ENCODE measurements at places on chromosomes 4 and X.

GRCh38 chr4:6974138-6974848 lies 64.7 kb downstream of the TBC1D14 start:
- DNase-seq = peak; percentile 58

DNA sequence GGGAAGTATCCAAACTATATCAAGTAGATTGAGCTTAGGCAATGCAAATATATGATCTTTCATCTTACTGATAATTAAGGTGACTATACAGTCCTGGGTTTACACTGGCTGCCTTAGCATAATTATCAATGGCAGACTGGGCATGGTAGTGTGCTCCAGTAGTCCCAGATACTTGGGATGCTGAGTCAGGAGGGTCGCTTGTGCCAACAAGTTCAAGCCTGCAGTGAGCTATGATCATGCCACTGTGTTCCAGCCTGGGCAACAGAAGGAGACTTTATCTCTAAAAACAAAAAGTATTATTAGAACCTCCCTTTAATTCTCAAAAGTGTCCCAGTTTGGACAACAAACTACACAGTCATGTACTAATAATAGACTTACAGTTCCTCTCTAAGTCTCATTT lies 99.4 kb upstream of the RASGEF1B start:
- DNase-seq = no peak

- no peak for DNase-seq
Measured at GRCh38 chr4:119206178-119206577, 6.3 kb upstream of the USP53 start.

DNA sequence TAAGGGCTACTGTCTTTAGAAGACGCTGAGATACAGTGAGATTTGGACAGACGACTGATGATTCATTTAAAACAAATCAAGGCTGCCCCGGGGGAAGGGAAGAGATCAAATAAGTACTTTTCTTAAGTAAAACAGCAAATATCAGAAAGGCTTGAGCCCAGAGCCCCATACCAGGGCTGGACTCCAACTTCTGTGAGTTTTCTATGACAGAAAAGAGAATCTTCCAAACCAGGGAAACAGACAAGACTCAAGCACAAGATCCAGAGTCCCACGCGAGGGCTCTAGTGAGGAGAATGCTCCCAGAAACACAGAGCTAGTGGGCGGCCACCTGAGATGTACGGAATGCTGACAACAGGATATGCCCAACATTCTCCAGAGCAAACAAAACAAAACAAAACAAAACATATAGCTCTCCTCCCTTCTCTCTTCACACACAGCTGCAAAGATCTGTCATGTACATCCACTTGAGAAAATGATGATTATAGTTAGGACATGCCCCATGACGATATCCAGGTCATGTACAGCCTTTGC lies 13.1 kb downstream of the ACSL1 start:
- DNase-seq = no peak

DNA sequence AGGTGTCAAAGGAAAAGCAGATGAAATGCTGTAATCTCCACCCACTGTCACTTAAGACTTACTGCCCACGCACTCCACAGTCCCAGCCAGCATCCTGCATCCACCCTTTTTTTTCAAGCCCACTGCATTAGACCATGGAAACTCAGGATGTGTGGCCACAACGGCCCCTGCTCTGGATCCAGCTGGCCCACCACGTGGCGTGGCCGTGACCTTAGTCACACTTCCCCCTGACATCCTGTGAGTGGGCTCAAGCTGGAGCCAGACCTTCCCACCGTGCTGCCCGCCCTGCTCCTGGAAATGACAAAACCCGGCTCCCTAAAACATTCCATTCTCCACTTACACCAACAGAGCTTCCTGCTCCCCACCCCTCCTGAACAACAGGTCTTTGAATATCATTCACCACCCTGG lies 588.3 kb upstream of the DIPK2B start:
- DNase-seq = no peak

- no peak for DNase-seq
Measured at GRCh38 chr4:76226418-76226817, 12.8 kb upstream of the SCARB2 start.

- DNase-seq = no peak
Measured at GRCh38 chr4:29046781-29047180, 1673.4 kb upstream of the PCDH7 start.

GRCh38 chrX:13256603-13257002 lies 63.2 kb downstream of the ATXN3L start:
- DNase-seq = no peak

DNA sequence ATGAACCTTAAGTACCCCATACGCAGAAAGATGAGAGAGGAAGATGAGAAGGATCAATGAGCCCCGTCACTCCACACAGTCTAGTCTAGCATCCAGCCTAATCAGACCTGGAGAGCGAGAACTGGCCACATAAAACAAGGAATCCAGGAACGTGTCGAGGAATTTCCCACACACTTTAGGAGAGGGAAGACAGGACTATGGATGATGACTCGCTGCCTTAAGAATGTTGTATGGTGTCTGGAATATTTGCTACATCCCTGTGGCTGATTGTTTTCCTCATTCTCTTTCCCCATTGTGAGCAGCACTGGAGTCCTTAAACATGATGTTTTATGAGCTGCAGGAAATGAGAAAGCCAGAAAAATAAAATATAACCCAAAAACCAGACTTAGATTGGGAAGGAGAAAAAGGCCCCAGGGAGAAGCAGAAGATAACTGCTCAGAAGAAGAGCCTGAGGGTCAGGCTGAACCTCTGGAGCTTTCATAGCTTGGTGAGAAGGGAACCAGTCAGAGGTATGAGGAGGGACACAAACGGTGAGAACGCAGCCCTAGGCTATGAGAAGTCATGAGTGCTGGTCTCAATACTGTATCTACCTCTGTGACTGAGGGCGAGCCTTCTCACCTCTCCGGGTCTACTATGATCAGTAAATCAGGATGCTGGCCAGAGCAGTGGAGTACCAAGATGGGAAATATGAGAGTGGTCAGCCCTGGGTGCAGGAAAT lies 139.5 kb upstream of the NOCT start:
- no peak for DNase-seq

DNA sequence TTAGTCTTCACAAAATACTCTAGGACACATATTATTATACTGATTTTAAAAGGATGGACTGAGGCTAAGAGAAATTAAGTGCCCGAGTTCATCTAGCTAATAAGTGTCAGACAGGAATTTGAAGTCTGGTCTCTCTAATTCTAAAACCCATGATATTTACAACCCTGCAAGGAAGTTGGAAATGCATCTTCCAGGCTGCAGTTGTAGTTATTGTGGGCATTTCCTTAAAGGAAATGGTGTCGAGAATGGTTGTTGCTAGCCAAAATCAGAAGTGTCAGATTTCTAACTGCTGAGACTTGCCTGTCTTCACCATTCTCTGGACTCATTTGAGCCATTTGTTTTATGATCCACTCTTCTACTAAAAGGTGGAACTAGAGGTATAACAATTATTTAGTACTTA lies 82.5 kb downstream of the FAT4 start:
- no peak for DNase-seq

GRCh38 chr4:185654965-185655554 lies 119.8 kb upstream of the PDLIM3 start:
- DNase-seq = no peak

GRCh38 chr4:36283912-36284465 lies 2.6 kb downstream of the DTHD1 start:
- DNase-seq = no peak

DNA sequence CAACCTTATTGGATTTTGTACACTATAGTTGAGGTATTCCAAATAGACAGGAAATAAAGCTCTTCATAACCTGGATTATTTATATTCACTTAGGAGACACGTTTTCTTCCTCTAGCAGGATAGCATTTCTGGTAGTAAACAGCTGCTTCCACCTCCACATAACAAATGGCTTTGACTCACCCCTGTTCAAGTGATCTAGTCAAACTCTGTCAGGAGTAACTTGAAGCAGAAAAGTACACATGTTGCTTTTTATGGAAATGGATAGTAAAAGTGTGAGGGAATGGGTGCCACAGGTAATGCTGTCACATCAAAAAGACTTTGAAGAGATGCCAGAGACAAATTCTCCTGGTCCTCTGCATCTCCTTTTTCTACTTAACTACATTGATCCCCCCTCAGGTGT lies 258.7 kb upstream of the SLC7A11 start:
- no peak for DNase-seq

- no peak for DNase-seq
Measured at GRCh38 chrX:145729635-145730034, 88.0 kb upstream of the SLITRK2 start.

DNA sequence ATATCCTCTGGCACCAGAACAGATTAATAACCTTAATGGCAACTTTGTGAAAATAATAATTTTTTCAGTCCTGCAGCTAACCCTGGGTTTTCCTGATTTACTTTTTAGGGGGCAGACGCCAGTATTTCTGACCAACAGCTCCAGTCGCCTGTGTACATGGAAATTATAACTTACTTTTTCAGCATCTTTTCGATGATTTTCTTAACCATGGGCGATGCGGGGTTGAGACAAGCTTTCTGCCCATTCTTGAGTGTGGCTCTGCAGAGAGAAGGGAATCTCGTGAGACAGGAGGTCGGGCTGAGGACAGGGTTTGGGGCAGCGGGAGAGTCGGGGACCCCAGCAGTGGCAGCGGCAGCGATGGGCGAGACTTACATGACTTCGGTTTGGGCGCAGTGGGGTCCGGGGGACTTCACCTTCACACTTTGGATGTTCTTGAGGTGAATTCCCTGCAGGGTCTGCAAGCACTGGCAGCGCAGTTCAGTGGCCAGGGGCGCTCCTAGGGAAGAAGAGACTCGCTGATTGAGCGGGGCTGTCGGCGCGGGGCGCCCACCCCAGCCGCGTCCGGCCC lies 484 bp downstream of the CXCL2 start:
- no peak for DNase-seq

DNA sequence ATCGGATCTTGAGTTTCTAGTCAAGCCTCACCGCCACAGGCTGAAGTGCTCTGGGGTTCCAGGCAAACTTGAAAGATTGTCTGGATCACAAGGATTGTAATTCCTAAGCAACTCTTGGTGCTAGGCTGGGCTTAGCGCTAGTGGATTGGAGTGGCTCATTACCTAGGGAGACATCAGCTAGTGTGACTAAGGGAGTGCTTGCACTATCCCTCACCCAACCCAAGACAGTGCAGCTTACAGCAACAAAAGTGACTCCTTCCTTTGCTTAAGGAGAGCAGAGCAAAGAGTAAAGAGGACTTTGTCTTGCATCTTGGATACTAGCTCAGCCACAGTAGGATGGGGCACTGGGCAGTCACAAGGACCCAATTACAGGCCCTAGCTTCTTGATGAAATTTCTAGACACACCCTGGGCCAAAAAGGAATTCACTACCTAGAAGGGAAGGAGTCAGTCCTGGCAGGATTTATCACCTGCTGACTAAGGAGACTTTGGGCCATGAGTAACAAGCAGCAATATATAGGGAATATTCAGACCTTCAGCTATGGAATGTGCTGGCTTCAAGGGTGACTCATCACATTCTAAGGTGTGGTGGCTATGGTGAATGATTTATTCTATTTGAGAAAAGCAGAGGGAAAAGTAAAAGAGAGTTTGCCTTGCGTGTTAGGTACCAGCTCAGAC lies 1212.4 kb downstream of the PCDH18 start:
- no peak for DNase-seq

GRCh38 chr4:133972586-133972985 lies 229.0 kb downstream of the PABPC4L start:
- no peak for DNase-seq

- DNase-seq = no peak
Measured at GRCh38 chr4:176539091-176539784, 219.5 kb downstream of the SPCS3 start.

DNA sequence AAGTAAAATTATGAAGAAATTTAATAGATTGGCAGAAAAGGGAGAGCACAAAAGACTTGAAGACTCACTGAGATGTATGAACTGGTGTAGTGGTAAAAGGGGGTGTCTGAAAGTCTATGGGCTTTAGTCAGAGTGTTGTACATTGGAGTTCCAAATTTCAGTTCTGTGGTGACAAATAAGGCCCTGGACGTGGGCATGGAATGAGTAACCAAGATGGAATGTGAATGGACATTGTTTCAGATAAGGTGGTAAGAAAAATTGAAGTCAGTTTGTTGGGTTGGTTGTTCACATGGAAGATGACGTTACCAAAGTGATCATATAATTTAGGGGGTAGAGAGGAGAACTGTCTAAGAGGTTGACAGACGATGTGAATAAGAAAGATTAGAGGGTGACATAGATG lies 13.9 kb downstream of the CYSLTR1 start:
- DNase-seq = no peak

DNA sequence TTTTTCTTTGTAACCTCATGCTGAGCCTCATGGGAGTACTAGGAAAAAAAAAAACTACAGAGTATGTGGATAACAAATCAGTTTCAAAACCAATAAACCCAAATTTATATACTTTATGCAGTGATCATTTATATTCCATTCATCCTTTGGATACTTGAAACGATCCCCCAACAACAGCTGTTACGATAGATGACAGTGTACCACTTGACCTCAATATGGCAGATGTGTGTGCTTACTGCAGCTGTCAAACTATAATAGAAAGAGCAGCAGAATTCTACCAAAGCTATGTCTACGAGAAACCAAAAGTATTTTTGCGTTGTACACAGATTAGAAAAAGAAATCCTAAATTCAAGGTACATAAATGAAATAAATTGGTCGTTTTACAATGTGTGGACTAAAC lies 337.8 kb downstream of the PDGFC start:
- no peak for DNase-seq

GRCh38 chr4:163911891-163912290 lies 417.4 kb downstream of the TMA16 start:
- DNase-seq = no peak

- DNase-seq = no peak
Measured at GRCh38 chr4:164383358-164384220, 370.3 kb upstream of the SMIM31 start.

- DNase-seq = no peak
Measured at GRCh38 chrX:105552395-105552794, 269.9 kb upstream of the NRK start.

- no peak for DNase-seq
Measured at GRCh38 chrX:56986138-56986537, 9.2 kb downstream of the SPIN3 start.

- DNase-seq = no peak
Measured at GRCh38 chr4:74379912-74380311, 15.0 kb downstream of the EREG start.

GRCh38 chrX:97322401-97322800 lies 438.7 kb downstream of the RPA4 start:
- no peak for DNase-seq

DNA sequence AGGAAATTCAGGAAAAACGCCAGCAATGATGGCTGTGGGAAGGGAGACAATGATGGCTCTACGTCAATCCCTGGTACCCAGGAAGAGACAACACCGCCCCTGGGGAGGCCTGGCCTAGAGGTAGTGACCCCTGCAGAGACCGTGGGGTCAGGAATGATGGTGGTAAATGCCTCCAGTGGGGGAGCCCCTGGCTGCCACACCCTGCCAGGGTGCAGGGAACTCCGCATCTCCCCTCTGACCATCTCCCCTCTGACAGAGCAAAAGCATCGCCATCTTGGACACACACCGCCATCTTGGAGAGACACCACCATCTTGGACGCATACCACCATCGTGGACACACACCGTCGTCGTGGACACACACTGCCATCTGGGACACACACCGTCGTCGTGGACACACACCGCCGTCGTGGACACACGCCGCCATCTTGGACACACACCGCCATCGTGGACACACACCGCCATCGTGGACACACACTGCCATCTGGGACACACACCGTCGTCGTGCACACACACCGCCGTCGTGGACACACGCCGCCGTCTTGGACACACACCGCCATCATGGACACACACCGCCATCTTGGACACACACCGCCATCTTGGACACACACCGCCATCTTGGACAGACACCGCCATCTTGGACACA lies 9.9 kb downstream of the ASMTL start:
- DNase-seq = no peak
